HS-5 (cell line): ENCODE measurements at places on chromosomes 6 and 20.

- no peak for DNase-seq
Measured at GRCh38 chr6:129704708-129705107, 5.3 kb downstream of the ARHGAP18 start.

GRCh38 chr20:57188576-57189079 lies 77.8 kb downstream of the BMP7 start:
- no peak for DNase-seq

- no peak for DNase-seq
Measured at GRCh38 chr6:63140114-63140513, 71.2 kb upstream of the FKBP1C start.

DNA sequence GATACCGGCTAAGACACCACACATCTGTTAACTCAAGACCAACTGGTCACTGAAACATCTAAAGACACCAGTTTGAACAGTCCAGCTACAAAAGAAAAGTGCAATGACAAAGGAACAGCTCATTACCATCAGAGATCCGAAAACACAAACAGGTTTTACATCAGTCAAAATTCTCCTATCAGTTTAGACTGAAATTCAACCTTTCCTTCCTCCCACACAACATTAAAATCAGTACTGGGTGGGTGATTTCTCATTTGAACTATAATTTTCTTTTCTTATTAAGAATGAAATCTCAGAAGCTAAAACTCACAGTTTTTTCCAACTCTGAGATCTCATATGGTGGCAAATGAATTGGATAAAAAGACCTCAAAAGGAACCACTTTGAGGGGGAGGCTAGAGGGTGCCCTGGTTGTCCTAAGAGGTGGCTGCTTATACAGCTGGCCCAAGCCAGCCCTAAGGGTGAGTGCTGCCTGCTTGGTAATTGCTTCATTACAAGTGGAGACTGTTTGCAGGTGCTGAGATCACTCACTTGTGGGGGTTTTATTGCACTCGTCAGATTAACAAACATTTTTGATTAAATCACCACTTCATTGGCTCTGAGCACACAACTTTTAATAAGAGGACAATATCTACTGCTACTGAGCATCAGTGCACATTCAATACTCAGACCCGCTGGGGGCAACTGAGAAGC lies 4.3 kb downstream of the CCDC167 start:
- DNase-seq: no peak

GRCh38 chr6:64301307-64302236 lies 666.0 kb downstream of the PHF3 start:
- DNase-seq: no peak

GRCh38 chr6:112939563-112939962 lies 592.4 kb downstream of the RFPL4B start:
- no peak for DNase-seq

DNA sequence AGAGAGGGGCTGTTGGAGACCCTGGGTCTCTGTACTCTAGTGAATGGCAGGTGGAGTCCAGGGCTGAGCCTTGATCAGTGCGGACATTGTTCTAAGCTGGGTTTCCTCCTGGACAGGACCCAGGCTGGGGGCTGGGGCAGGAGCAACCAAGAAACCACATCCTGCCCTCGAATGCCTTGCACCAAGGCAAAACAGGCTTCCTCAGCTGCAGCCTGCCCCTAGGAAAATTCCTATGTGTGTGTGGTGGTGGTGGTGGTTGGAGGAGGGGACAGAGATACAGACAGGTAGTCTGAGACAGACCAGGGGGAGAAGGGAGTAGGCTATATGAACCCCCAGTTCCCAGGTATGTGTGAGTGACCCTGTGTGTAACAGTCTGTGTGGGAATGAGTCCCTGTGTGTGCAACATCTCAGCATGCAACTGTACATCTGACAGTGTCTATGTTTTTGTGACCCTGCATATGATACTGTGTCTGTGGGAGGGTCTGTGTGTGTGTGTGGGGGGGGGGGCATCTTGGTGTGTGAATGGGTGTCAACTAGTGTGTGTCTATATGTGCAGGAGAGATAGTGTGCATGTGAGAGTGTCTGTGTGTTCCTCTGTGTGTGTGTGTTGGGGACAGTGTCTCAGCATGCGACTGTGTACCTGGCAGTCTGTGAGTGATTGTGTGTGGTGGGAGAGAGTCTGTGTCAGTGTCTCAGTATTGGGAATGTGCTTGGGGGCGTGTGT lies 3.0 kb downstream of the GLP1R start:
- no peak for DNase-seq

DNA sequence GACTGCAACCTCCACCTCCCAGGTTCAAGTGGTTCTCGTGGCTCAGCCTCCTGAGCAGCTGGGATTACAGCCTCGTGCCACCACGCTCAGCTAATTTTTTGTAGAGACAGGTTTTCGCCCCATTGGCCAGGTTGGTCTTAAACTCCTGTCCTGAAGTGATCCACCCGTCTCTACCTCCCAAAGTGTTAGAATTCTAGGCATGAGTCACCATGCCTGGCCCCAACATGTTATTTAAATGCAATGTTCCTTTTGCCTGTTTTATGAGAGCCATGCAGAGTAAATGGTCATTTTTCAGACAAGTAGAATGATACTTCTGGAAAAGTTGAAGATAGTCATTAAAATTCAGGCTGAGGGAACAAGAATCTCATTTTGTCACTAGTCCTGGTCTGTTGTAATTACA lies 43.8 kb upstream of the RPS6KA2 start:
- DNase-seq: no peak

DNA sequence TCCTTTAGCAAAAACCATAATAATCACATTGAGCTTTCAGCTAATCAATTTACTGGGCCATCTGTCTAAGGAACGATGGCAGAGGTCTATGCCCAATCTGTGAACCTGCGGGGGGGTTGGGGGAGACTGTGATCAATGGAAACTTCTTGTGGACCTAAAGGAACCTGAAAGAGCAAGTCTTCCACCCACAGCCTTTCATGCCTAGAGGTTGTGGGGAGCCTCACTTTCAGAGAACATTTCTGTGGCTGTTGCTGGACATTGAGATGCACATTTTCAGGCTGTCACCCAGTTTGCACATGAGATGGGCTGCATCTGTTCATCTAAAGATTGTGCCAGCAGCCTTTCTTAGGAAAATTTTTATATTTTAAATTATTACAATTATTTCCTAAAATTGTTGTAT lies 310.0 kb upstream of the SPTLC3 start:
- DNase-seq: no peak
